T1000 (cell line): ENCODE measurements at places on chromosomes 1 and 21.

GRCh38 chr21:38490411-38491020 lies 7.8 kb downstream of the ERG start:
- no peak for DNase-seq

DNA sequence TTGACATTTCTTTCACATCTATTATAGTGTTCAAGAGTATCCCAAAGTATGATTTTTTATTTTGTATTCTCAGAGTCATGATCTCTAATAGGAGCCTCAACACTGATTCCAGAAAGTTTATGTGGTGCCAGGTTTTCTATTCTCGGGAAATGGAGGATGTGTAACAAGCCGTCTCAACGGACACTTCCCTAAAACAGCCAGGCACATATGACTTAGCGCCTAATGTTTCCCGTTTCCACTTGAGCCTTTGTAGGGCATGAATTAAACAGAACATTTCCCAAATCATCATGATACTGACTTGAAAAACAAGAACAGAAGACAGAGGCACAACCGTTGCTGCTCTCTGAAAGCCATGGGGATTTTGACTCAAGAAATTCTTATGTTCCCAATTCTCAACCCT lies 8.0 kb downstream of the CYYR1 start:
- DNase-seq: no peak

- DNase-seq: no peak
Measured at GRCh38 chr1:208874915-208875314, 630.7 kb upstream of the PLXNA2 start.

- DNase-seq: no peak
Measured at GRCh38 chr1:97893844-97894243, 27.0 kb downstream of the DPYD start.

DNA sequence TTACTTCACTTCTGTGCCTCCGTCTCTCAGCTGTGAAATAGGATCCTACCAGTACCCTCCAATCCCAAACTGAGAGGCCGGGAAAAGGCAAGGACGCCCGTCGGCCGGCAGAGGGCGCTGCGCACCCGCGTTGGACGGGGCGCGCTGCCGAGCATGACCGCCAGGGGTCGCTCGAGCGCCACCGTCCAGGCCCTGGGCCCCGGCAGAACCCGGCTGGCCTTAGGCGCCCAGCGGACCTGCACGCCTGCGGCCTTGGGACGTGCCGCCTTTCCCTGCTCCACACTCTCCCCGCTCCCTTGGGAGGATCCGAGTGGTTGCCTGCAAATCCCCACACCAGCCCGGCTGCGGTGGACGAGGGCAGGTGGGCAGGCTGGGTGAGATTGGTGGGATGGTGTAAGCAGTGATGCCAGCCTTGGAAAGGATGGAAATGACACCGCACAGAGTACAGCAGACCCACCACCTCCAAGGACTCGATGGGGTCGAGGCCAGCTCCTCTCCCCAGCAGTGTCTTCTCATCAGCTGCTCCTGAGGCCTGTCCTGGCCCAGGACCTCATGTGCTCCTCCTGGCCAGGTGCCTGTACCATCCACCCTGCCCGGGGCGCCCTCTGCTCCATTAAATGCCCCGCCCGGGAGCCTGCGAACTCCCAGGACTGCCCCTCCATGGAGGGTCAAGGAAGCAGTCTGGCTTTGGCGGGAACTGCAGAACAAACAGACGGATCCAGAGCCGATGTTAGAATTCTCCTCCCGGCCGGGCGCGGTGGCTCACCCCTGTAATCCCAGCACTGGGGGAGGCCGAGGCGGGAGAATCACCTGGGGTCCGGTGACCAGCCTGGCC lies 47.4 kb upstream of the LBR start:
- DNase-seq: peak; percentile 80

DNA sequence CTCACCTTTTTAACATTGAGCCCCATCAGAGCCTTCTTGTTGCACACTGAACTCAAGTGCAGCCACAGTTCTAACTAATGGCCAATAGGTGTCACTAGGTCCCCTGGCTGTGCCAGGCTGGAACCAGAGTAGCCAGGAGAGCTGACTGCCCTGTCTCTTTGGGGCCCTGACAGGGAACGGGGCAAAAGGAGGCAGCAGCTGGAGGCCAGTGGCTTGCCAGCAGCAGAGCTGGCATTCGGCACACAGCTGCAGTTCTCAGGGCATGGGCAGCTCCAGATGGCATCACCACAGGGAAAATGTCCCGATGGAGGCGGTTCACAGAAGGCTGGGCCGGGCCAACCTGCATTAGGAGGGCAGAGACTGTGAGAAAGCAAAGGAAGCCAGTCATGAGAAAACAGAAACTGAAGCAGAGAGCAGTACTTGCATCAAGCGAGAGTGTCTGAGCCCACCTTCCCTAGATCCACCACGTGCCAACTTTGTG lies 188.6 kb downstream of the FCRL5 start:
- no peak for DNase-seq

DNA sequence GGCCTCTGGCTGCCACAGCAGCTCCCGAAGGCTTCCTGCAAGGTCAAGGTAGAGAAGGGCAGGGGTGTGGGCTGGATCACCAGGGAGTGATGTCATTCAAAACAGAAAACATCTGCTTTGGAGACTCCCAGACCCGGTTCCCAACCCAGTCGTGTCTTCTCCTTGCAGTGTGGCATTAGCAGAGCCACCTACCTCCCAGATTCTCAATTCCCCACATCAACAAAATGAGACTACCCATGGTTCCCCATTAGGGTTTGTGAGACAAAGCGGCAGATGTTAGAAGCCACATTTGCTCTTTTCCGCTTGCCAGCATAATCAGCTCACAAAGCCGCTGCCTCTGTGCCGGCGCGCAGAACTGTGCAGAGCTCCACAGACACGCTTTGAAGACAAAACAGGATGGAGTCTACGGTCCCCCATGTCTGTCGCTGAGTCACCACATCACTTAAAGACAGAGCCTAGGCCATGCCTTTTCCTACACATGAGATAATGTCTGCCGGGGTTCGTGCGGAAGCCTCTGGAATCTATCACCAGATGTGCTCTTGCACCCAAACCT lies 12.5 kb downstream of the KIF17 start:
- DNase-seq: no peak

DNA sequence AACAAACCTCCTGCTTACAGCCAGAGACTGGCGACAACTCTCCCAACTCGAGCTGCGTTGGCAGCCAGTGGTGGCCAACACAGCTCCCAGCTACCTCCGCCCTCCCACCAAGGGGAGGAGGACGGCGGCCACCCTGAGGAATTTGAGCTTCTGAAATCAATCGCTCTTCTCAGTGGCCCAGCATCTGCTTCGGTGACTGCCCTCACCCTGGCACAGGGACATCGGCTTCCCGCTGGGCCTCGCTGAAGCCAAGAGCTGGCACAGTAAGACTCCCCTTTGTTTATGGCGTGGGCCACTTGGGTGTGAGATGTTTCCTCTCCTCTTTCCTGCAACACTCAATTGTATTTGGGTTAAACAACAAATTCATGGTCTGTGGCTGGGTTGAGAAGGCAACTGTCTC lies 136.2 kb downstream of the ZBTB18 start:
- DNase-seq: no peak

GRCh38 chr1:42456754-42457089 lies 379 bp downstream of the PPCS start:
- DNase-seq: no peak

DNA sequence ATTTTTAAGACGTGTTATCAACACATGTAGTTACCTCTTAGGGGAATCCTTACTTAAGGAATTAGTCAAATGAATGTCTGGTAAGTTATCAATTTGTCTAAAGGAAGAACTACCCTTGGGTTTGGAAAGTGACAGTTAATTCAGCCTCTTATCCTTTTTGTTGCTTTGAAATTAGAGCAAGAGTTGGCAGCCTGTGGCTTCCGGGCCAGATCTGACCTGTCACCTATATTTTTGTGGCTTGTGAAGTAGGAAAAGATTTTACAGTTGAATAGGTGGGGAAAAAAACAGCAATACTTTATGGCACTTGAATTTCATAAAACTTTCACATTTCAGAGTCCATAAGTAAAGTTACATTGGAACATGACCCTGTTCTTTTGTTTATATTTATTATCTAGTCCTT lies 5.5 kb downstream of the MRPS6 start:
- no peak for DNase-seq

GRCh38 chr1:156726549-156727226 lies 1.6 kb upstream of the METTL25B start:
- DNase-seq: no peak

DNA sequence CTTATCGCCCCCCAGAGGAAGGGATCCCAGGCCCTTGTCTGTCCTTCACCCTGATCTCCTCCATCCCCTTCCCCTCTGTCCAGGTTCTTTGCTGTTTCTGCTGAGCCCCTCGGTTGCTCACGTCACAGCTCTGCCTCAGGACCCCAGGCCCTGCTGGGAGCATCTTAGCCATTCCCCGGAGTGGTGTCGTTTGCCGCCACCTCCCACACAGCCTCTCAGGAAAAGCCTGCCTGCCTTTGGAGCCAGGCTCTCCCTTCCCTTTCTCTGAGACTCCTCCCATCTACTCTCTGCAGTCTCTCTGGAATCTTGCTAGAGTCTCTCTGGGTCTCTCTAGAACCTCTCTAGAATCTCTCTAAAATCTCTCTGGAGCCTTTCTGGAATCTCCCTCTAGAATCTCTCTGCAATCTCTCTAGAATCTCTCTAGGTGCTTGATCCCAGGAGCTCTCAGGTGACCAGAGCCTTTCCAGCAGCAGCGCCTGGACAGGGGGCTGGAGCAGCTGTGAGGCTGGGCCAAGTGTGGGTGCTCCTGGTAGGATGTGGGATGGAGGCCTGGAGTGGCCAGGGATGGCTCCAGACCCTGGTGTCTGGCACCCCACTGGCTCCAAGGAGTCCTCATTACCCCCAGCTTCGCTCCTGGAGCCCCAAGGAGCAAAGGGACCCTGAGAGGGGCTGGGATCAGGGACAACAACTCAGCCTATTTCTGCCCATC lies 283.2 kb upstream of the VAMP3 start:
- no peak for DNase-seq

GRCh38 chr1:227437495-227438008 lies 119.3 kb upstream of the CDC42BPA start:
- no peak for DNase-seq

- DNase-seq: no peak
Measured at GRCh38 chr1:109816175-109816811, 52.6 kb upstream of the EPS8L3 start.

DNA sequence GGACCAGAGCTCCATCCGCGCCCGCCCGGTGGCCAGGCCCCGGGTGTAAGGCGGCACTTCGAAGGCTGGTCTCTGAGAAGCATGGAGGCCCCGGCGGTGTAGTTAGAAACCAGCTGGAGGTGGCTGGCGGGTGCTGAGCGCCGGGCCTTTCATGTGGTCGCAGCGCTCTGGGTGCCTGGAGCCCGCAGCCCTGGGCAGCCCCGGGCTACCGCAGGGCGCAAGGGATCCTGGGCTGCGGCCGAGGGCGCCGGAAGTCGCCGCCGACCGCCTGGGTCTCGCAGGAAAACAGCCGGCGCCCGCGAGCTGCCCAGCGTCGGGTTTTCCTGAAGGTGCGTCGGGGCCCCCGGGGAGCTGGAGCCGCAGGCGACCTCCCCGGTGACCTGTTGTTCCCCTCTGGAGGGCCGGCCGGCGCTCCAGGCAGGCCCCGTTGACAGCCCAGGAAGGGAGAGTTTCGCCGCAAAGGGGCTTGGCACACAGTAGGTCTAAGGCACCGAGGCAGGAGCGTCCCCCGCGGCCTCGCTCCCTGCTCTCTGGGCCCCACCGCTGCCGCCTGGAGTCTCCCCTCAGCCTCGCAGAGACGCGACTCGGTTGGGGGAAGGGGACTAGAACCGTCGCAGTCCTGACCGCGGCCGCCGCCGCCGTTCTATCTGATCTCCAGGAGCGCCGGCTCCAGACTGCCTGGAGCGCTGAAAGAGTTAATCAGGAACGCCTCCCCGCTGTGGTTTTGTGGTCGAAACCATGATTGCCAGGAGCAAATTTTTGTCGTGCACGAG lies 2.7 kb downstream of the GRHL3 start:
- peak; percentile 50 for DNase-seq

- DNase-seq: no peak
Measured at GRCh38 chr1:18062185-18062584, 45.4 kb upstream of the IGSF21 start.

DNA sequence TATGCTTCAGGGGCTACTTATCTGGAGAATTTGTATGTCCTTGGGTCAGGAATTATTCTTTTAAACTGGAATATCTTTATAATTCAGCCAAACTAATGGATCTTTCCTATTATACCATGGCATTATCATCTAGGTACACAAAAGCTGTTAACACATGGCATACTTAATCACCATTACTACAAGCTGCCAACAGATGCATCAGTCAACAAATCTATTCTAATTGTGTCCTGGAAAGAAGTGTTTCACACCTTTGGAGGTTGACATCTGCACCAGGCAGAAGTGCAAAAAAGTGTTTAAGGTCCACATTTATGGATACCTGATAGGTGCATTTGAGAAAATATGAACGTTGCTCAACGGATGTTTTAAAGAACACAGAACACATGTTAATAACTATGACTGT lies 470.2 kb upstream of the ADGRL2 start:
- no peak for DNase-seq

GRCh38 chr1:226125097-226125630 lies 61.4 kb downstream of the ACBD3 start:
- DNase-seq: peak; percentile 77

DNA sequence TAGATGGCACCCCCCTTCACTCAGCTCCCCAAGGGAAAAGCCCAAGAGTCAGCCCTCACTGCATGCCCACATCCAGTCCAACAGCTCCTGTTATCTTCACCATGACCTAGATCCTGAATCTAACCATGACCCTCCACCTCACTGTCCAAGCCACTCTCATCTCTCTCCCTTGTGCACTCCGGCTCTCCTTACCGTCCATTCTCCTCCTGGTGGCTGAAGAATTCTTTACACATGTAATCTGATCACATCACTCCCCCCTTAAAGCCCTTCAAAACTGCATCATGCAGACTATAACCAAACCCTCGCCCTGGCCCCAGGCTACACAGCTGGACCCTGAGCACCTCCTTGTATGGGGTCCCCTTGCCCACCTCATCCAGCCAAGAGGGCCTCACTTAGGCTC lies 14.0 kb upstream of the PAQR7 start:
- DNase-seq: no peak

- DNase-seq: no peak
Measured at GRCh38 chr1:154786804-154787570, 83.1 kb downstream of the KCNN3 start.
